WTC11 (cell line): ENCODE measurements at places on chromosomes 3 and 15.

DNA sequence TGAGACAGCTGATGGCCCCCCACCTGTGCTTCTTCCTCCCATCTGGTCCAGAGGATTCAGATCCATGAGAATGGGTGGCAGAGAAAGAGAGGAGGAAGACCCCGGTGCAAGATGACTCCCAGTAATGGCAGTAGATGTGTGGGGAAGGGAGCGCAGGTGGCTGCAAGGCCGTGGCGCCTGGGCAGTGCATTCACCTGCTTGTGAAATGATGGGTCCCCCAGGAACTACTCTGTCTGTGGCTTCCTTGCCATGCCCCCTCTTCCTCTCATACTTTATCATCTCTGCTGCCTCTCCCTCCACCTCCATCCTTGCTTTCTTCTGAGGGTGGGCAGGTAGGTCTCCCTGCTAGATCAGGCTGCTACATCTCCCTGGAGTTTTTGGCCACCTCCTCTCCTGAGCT lies 23.3 kb downstream of the ZNF710 start:
- no peak for DNase-seq

- DNase-seq, result no peak
Measured at GRCh38 chr3:62252438-62253157, 120.8 kb downstream of the FEZF2 start.

DNA sequence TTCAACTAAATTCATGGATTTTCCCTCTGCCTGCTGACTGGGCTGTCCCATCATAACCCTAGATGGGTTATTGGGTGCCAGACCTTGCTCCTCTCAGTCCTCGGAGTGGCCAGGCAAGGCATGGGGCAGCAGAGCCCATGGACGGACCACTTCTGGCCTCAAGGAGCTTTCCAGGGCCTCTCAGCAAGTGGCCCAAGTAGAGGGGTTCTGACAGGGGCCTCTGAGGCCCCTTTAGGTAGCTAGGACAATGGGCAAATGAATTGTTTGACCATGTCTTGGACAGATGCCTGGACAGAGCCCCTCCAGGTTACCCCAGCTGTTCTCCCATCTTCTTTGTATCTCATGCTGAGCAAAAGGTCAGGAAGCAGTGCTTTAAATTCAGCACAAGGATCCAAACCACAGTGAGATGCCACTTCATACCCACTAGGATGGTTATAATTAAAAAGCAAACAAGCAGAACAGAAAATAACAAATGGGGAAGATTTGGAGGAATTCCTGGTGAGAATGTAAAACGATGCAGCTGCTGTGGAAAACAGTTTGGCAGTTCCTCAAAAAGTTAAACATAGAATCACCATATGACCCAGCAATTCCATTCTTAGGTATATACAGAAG lies 61.6 kb downstream of the SPSB4 start:
- no peak for DNase-seq

DNA sequence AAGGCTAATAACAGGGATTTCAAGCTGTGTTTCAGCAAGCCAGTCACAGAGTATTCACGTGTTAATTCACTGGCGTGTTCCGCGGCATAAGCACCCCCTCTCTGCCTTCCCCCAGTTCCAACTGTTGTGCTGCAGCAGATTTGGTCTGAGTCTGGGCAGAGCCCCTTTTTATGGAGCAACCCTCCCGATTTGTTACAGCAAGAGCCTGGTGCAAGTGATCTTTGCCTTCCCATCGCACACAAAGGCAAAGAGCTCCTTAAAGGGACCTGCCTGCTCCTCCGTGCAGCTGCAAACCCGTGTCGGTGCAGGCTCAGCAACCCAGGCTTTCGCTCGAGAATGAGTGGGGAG lies 170.5 kb downstream of the KCNAB1 start:
- DNase-seq, result no peak

DNA sequence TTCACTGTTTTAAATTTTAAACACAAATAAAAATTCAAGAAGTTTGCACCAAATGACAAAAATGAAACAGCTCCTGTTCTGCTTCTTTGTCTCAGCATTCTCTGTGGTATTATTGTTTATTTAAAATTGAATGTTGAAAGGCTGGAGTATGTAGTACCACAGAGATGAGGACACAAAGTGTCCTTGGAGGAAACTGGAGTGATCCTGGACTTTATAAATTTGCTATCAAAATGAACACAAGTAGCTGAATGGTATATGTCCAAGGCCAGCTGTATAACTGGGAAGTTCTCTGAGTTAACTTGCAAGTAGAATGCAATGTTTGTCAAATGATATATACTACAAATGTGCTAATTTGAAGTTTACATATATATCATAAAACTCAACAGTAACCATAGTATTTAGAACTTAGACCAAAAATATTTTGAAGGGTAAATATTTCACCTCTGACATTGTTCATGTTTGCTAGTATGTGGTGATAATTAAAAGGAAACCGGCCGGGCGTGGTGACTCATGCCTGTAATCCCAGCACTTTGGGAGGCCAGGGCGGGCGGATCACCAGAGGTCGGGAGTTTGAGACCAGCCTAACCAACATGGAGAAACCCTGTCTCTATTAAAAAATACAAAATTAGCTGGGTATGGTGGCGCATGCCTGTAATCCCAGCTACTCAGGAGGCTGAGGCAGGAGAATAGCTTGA lies 12.3 kb downstream of the BTLA start:
- DNase-seq, result no peak

DNA sequence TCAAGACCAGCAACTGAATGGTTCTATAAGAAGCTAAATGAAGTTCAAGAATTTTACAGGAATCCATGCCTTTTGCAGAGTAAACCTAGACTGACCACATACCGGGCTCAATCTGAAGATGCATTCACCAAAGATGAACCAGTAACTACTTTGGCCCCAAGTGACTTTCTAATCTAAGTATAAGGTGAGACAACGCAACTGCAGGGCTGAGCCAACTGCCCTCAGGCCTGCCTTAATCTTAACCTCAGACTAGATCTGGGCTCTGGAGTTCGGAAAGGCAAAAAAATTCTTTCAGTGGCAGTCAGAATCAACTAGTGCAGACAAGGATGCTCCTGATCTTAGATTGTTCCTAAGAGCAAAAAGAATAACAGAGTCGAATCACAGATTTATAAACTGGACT lies 48.3 kb downstream of the EXD1 start:
- DNase-seq, result no peak

- no peak for DNase-seq
Measured at GRCh38 chr15:75064846-75065245, 41.5 kb downstream of the PPCDC start.

DNA sequence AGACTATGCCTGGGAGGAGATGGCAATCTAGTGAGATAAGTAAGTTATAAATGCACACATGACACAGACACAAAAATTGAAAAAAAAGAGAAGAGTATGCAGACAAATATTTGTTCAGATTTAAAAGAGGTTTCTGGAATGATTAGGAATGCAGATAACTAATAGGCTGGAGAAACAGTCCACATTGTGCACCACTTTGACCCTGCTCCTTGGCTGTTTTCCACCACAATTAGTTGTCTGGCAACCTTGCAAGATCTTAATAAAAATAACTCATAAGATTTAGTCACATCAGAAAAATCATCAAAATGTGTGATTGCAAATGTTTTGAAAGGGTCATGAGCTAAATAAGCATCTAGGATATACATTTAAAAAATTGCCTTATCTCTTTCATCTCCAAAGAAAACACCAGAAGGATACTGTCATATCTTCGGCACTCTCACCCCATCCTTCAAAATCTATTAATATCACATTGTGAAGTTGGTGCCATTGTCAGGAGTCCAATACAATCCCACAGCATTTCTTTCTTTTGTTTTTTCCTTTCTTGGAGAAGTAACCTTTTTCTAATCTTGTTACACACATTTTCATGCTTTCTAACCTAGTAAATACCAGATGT lies 153.7 kb upstream of the KCNMB2 start:
- DNase-seq, result no peak

DNA sequence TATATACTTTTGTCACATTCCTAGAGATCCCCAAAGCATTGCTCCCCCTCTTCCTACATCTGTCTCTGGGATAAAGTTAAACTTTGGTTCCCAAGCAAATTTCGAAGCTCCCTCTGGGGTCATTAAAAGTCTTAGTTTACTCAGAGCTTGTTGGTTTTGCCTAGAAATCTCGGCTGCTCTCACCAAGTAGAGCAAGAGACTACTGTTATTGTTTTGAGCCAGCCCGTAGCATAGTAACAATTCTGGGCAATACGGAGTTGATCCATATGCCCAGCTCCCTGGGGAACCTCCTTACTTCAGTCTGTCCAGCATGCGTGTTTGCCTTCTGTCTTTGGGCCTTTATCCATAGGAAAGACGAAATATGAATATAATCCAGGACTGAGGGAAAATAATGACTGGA lies 10.0 kb upstream of the P3H2 start:
- no peak for DNase-seq

- DNase-seq, result no peak
Measured at GRCh38 chr3:157220211-157220610, 60.3 kb upstream of the CCNL1 start.

DNA sequence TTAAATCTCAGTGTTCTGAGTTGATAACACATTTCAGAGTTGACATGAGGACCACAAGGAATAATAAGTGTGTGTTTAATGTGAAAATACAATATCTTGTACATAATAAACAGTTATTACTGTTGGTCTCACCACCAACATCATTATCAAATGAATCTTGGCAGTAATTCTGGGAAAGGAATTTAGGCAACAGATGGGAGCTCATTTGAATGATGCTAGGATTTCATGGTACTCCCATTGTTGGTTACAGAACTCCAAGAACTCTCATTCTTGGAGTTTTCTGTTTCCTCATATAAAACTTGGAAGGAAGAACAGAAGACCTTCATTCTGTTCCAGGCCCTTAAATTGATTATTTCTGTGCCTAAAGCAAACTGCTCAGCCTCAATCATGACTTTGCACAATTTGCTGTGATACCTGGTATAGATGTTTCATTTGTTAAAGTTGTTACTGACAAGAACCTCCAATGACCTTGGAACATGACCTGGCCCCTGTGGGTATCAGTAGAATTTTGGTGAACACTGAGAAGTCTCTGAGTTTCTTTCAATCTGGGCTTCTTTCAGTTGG lies 385.8 kb downstream of the LPP start:
- no peak for DNase-seq

DNA sequence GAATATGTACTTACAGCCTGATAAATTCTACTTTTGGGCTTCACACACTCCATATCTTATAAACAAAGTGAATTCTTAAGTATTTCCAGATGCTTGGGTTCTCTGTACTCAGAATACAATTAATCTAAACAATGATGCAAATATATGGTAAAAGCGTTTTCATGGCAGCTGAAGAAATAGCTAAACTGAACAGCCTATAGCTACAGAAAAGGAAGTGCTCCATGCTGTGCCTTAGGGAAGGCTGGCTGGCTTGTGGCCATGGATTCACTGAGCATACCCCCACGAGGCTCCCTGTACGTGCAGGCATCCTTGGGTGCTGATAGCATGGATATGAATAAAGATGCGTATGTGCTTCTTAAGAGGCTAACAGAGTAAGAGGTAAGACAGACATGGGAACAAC lies 264.0 kb downstream of the KLF13 start:
- DNase-seq, result no peak

- peak; percentile 55 for DNase-seq
Measured at GRCh38 chr3:184241447-184242296, 7.1 kb downstream of the ALG3 start.

- DNase-seq, result no peak
Measured at GRCh38 chr3:172253200-172253599, 195.1 kb downstream of the GHSR start.

- DNase-seq, result no peak
Measured at GRCh38 chr3:189227249-189227648, 55.5 kb downstream of the TPRG1 start.

GRCh38 chr3:56556908-56557830 lies at the start of gene CCDC66:
Gene CCDC66, plus strand, starts transcription at chr3:56557175. Its CDS starts 68 bp downstream, at chr3:56557243.
- DNase-seq, result peak; percentile 92

DNA sequence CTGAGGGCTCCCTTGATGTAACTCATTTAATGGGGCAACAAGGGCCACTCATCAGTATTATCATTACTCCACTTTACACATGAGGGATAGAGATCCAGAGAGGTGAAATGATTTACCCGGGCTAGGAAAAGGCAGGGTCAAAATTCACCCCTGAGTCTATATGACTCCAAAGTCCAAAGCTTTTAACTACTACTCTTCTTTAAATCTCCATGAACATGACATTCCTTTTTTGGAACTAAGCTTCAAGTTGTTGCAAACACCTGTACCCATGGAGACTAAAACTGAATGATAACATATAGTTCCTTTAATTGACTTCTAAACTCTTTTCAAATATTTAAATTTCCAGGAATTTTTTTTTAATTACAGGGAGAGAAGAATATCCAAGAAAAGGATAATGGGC lies 292.9 kb upstream of the GADL1 start:
- DNase-seq, result no peak

DNA sequence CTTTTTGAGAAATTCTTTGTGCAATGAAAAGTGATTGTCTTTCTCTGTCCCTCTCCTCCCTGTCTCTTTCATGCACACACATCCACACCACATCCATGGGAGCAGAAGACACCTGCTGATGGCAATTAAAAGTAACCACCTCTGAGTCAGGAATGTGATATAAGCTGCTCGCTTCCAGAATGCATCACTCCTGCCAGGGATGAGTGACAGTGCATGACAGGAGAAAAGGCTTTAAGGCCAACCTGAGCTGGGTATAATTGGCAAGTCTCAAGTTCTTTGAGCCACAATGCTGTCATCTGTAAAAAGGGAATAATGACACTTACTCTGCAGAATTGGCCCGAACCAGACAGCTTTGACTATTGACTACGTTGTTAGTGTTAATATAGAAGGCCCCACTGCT lies 59.6 kb downstream of the UBP1 start:
- no peak for DNase-seq

GRCh38 chr3:18825665-18826064 lies 322.6 kb upstream of the KCNH8 start:
- no peak for DNase-seq

DNA sequence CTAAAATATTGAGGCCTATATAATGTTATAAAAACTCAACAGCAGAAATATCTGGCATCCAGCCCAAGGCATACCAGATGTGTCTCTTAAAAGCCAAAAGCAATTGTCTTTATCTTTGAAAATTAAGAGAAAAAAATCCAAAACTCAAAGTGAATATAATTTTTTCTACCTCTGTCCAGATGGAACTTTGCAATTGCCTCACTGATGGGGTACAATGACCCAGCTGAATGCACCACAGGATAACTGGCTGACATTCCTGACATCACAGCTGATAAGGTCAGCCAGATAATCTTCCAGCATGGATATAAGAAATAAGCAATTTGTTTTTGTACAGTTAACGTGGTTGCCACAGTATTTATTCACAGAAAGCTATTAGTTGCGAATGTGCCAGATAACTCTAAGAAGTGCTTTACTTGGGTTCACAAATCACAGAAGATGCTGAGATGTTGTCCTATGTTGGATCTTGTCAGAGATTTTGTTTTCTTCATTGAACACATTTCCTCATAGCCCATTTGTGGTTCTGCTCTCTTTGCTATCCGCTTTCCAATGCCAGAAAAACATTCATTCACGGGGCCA lies 566.9 kb upstream of the CCDC54 start:
- DNase-seq, result no peak

- no peak for DNase-seq
Measured at GRCh38 chr15:95284933-95285421, 1045.5 kb upstream of the NR2F2 start.
